IPS-NIHi11 (cell line): ENCODE measurements at places on chromosomes 2 and 18.

- no peak for DNase-seq
These were observed 136.9 kb upstream of the IL1R2 start for GRCh38 chr2:101854877-101855276.

DNA sequence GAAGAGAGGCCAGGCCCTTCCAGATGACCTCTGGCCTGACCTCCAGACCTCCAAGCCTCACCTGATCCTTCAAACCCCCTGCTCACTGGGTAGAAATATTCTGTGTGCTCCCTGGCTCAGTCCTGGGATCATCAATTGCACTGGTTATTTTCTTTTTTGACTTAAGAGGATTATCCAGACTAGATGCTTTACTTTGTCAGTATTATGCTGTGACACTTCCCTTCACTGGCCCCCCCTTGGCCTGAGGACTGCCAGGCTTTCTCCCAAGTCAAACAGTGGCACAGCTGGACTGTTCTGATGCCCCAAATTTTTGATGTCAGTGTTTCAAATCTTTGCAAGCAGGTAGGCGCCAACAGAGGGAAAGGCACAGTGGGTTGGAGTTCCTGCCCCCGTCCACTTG lies 156.3 kb upstream of the SKOR2 start:
- DNase-seq: no peak

GRCh38 chr2:105361102-105361889 lies 24.0 kb downstream of the C2orf49 start:
- DNase-seq: no peak

GRCh38 chr18:33987206-33987605 lies 237.5 kb downstream of the NOL4 start:
- no peak for DNase-seq

GRCh38 chr2:138356178-138356577 lies 145.4 kb upstream of the SPOPL start:
- DNase-seq: no peak

GRCh38 chr2:47065771-47066380 lies 89.2 kb downstream of the STPG4 start:
- peak; percentile 45 for DNase-seq

- no peak for DNase-seq
These were observed 1.1 kb upstream of the SYT4 start for GRCh38 chr18:43278355-43278754.

- no peak for DNase-seq
These were observed 34.5 kb upstream of the LRRC30 start for GRCh38 chr18:7196421-7196820.
